ENCODE measurements at places on chromosomes 1 and 21. TPM values are rescaled to one million over a fixed set of nuclear protein-coding genes. Genes with fewer than 3 reads are reported as not detected.

- no peak for DNase-seq
These were observed 176.5 kb upstream of the PLXNA2 start for GRCh38 chr1:208420696-208421095.

DNA sequence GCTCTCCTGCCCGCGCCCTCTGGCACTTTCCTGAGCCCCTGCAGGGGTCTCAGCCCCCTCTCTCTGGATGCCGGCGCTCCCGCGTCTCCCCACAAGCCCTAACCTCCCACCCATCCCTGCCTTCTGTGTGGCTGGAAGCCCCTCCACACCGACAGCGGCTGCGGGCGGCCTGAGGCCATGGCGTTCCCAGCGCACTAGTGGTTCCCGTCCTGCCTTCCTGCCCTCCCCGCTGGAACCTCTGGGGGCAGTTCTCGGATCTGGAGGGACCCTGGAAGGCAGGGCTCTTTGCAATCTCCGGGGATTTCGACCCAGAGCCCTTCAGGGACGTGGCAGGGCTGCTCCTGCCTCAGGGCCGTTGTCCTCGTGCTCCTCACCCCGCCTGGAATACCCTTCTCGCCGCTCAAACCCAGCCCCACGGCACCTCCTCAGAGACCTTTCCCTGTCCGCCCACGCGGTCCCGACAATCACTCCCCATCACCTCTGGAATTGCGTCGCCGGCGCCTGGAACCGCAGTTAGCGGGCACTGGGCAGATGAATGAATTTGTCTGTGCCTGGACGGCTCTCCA, 493 bp upstream of the ESPN start:
- no peak for DNase-seq

DNA sequence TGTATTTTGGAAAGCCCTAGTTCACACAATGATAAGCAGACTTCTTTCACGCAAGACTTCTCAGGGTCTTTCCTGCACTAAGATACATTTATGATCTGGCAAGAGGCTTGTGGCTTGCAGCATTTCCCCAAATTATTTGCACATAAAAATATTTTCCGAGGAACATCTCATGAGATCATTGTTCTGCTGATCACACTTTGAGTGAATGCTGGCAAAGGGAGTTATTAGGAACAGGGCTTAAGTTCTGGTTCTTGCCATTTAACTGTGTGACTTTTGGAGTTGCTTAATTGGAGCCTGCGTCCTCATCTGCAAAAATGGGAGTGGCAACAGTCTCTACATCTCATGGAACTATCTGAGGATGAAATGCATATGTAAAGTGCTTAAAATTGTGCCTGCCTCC, 50.2 kb downstream of the GADD45A start:
- DNase-seq: no peak

The CLCA1 gene
- not detected for total RNA-seq

The NBPF1 gene
- total RNA-seq: 5.1 TPM

DNA sequence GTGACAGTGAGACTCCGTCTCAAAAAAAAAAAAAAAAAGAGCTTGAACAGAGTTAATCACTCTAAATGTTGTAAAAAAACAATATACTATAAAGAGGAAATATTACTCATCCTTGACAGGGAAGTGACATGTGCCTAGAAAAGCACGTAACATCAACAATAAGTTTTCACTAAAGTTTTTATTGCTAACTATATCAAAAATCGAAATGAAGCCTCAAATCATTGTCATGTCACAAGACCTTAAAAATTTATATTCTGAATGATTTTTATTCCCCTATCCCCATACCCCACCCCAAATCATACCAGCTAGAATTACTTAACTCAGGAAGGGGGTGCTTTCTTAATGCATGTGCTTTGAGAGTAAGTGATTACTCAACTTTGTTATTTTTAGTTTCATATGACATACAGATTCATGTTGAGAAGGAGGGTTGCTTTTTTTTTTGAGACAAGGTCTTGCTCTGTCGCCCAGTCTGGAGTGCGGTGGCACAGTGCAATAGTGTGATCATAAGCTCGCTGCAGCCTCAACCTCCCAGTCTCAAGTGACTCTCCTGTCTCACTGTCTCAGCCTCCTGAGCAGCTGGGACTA, 53.6 kb upstream of the MUTYH start:
- DNase-seq: no peak

GRCh38 chr1:161890574-161890973, 124.5 kb downstream of the ATF6 start:
- DNase-seq: no peak

- DNase-seq: no peak
These were observed 159.8 kb downstream of the PEX14 start for GRCh38 chr1:10634428-10635084.

DNA sequence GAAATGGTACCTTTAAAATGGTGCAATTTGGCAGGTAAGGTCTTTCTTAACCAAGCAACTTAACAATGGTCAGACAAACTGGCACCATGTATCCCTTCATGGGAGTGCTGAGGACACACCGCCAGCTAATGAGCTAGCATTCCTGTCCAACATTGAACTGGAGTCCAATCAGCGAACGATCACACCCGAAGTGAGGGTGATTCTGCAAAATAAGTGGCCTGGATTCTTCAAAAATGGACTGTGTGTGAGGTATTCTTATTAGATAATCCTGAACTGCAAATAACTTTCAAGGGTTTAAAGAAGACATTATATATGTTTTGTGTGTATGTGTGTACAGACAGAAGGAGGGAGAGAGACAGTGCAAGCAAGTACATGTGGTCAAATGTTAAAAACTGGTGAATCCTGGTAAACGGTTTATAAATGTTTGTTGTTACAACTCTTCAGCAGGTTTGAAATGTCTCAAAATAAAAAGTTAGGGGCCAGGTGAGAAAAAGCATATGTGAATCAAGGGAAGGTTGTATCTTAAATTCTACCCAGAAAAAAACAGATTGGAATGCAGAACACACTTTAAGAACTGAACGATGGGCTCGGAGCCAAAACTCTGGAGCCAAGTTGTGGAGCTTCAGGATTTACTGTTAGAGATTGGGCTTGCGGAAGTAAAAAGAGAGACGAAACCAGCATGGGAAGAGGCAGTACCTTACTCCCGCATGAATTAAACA, 20.9 kb downstream of the GADD45A start:
- DNase-seq: no peak

GRCh38 chr1:174818951-174819350, 180.8 kb upstream of the CACYBP start:
- DNase-seq: no peak

DNA sequence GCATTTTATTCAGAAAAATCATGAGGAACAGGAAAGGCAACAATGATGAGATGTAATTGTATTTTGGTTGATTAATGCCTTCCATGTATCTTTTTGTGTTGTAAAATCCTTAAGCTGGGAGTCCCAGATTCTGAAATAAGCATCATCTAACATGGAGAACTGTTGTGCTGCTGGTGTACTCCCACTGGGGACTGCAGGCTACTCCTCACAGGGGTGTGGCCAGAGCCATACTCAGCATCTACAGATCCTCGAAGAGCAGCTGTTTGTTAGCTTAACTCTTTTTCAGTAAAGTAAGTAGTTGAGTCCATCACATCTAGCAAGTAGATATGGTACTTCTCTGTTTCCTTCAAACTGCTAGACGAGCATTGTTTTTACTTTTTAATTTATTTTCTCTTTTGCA, 358.0 kb downstream of the BRINP3 start:
- DNase-seq: no peak

The PAQR6 gene
- total RNA-seq: 6.5 TPM

The CTSE gene
- 9.1 TPM for total RNA-seq

GRCh38 chr1:167987174-167987573, 50.3 kb upstream of the MPC2 start:
- no peak for DNase-seq

- DNase-seq: no peak
These were observed 419.3 kb downstream of the KCTD3 start for GRCh38 chr1:215986401-215986800.

DNA sequence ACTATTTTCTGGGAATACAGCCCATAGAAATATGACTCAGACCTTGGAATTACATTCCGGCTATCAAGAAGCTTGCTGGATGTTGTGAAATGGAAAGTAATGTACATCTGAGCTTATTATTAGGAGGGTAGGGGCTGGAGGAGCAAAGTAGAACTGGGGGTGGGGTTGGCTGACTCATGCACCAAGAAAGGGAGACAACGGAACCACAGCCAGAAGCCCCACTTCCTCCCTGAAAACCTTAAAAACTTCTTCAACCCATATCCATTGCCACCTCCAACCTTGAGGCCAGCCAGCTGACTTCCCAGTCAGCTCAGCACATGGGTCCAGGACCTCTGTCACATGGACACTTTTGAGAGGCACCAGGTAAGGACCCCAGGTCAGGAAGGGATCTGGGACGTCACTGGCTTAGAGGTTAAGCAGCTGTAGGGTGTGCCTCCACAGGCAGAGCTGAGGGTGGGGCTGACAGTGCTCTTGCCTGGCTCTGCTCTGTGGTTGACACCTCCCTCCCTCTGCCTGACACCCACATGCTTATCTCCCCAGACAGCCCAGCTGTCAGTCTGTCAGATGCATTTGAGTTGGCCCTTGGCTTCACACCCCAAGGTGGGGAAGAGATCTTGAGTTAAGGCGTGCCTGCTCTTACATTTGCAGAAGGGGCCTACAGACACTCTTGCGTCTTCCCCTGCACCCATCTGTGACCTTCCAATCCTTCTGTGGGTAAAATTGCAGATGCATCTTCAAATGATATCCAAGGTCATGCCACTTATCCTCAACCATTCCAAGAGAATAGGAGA, 5.7 kb upstream of the ZNF683 start:
- DNase-seq: no peak

The ESPN gene
- 5.2 TPM for total RNA-seq

DNA sequence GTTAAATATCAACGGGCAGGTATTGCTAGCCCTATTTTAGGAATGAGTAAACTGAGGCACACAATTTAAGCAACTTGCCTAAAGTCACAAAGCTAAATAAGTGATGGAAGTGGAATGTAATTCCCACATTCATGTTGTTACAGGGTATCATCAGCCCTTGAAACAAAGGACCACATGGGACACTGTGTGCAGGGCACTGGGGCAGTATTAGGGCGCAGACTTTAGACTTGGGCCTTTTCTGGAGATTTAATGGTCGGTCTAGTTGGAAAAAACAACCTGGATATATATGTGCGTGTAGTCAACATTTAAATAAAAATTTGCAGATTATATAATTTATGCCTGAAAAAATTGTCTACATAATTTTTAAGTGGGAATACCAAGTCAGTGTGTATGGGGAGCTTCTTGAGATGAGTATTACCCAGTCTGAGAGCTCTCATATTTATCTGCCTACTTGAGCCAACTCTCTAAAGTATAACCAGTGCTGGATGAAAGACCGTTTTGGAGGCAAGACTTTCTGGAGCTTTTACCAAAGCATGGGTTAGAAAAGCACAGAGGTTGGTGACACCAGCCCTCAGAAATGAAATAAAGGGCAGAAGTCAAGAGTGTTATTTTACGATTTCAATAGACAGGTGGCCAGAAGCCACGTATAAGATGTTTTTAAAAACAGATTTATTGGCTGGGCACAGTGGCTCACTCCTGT, 1.6 kb downstream of the KDM1A start:
- peak; percentile 48 for DNase-seq

DNA sequence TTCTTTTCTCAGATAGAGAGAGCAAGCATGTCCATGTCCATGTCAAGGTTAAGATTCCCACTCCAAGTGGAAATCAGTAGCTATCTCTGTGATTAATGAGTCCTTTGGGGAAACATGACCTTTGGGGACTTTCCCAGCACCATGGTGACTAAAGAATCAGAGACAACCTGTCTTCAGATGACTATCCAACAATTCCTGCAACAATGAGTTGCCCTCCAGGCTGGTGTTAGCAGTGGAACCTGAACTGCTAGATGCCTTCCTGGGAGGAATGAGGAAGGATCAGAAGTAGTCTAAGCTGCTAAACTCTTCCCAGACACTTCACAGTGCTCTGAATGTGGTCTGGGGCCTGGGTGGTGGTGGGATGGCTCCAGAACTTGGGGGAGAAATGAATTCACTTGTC, 6.5 kb downstream of the S100A9 start:
- DNase-seq: no peak

Data from HT-29 (cell line).